ENCODE measurements at places on chromosomes 3 and 15.

DNA sequence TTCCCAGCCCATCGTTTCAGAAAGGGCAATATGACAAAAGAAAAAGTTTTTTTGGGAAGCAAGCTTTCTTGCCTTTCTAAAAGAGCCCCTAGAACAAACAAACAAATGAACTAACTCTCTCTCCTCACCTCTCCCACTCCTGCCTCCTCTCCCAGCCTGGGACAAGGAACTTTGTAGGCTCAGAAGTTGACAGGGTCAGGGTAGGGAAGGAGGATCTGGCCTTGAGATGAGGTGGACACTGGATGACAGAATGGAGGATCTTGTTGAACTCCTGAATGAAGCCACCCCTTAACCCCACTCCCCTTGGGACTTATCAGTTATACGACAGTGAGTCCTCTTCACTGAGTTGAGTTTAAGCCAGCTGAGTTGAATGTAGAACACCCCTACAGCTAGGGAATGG, 1.6 kb upstream of the ITGA11 start:
- no peak for DNase-seq

- no peak for DNase-seq
Measured at GRCh38 chr3:54257125-54257720, 134.9 kb downstream of the CACNA2D3 start.

- no peak for DNase-seq
Measured at GRCh38 chr3:132362329-132362728, 45.1 kb downstream of the ACP3 start.

- DNase-seq = no peak
Measured at GRCh38 chr3:256501-256900, 59.9 kb downstream of the CHL1 start.

GRCh38 chr3:106765342-106765741, 611.9 kb upstream of the CCDC54 start:
- peak; percentile 89 for DNase-seq

DNA sequence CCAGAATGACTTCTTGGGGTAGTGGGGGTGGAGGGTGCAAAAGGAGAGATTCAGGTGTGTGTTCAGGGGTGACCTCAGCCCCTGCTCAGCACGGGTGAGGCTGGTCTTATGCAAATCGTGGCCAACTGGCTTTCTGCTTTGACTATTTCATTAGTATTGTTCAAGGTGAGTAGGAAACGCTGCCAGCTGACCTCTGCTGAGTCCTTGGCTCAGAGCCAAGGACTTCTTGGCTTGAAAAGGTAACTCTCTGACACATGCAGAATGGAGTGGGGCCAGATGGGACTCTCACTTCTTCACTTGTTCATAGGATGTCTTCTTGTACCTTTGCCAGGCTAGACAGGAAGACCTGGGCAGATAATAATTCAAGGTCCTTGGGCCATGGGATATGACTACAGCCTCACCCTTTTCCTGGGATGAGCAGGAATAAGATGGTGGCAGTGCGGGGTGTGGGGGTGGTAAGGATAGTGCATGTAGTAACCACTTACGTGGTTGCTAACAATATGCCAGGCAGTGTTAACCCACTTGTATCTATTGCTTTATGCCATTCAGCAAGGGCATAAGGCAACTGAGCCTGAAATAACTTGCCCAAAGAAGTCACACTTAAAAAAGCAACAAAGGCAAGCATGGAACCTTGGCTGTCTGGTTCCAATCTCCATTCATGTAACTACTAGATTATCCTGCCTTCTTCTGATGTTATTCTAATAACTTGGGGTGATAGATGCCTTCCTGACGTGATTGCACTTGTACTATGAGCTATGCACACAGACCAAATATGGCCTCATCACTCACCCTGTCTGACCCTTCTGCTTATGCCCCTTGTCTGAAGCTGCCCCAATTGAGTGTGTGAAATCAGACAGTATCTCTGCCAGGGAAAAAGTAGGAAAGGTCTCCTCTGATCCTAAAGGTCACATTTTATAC, 193.1 kb downstream of the NR1D2 start:
- no peak for DNase-seq

GRCh38 chr15:85100186-85100937, 118.7 kb downstream of the PDE8A start:
- no peak for DNase-seq

GRCh38 chr3:126773167-126773566, 69.1 kb downstream of the CHCHD6 start:
- no peak for DNase-seq

DNA sequence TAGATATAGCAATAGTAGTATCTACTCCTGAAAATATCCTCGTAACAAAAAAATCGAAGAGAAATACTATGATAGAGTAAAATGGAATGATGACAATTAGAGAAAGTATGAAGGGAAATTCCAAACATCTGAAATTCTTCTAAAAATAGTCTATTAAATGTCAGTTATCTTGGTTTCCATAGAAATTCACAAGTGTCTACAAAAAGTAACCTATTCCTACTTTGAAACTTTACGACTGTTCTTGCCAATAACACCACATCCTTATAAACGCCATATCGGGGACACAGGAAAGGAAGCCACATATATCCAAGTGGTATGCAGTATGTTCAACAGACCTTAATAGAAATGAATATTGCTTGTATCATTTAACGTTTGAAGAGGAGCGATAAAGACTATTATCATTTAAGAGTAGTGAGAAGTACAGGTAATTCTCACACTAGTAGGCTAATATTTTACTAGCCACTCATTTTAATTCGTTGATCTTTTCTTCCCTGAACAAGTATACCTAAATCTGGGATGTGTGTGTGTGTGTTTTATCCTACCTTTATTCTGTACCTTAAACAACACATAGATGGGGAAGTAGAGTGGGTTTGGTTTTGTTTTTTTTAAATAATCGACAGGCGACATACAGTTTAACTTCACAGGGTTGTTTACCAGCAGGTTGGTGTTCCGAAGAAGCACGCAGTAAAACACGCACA, 1.2 kb downstream of the GPR176 start:
- peak; percentile 87 for DNase-seq

- no peak for DNase-seq
Measured at GRCh38 chr3:46715507-46716175, 2.0 kb downstream of the PRSS50 start.
